WERI-Rb-1 (cell line): ENCODE measurements at places on chromosomes 6 and 20.

DNA sequence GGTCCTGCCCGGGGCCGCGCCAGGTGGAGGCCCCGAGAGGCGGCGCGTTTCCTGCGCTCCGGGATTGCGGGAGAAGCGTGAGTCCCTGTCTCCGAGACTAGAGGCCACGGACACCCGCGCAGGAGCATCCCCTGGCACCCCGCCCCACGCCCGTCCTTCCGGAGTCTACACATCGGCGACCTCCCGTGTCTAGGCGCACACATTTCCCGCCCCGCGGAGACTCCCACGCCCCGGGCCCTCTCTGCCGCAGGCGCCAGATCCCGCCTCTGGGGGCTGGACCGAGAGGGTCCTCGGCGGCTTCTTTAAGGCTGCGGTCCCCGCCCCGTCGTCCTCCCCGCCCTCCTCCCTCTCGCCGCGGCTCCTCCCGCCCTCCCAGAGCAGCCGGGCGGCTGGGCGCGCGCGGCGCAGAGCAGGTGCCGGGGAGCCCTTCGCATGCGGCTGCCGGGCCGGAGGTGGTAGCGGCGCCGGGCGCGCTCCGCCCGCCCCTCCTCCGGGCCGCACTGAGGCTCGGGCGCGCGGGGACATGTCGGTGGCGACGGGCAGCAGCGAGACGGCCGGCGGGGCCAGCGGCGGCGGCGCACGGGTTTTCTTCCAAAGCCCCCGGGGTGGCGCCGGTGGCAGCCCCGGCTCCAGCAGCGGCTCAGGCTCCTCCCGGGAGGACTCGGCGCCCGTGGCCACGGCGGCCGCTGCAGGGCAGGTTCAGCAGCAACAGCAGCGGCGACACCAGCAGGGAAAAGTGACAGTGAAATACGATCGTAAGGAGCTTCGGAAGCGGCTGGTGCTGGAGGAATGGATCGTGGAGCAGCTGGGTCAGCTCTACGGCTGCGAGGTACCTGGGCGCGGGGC lies at the start of gene PPP1R14C:
Gene PPP1R14C (plus strand): TSS at position 375 of the 846 bp plus-strand sequence. CDS start 149 bp downstream, at position 524.
- peak; percentile 41 for DNase-seq

GRCh38 chr6:31903957-31904356 lies 2.1 kb upstream of the ZBTB12 start:
- DNase-seq, result no peak

GRCh38 chr6:7165890-7166267 lies 58.1 kb downstream of the RREB1 start:
- DNase-seq, result no peak

DNA sequence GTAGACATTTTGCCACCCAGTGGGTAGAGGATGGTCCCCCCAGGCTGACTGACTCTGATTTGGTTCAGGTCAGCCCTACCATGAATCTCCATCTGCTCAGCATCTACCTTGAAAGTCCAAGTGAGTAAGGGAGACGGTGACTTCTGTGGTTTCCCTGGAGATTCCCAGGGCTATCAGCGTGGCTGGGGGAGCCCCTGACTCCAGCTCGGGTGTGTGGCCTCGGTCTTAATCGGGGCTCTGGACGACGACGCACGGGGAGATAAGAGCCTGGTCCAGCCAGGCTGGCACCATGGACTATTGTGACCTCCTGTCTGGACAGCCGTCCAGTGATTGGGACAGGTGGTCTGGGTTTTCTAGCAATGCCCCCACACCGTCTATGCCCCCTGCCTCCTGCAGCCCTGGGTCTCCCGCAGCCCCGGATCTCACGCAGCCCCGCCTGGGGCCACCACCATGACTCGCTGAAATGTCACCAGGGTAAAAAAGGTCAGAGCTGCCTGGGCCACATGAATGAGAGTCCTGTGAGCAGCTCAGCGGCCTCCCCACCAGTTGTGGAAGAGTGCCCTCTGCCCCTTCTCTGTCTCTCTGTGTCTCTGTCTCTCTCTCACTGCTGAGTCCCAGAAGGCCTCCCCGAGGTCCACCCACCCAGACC lies 47.1 kb upstream of the GATA5 start:
- no peak for DNase-seq

GRCh38 chr20:4165984-4166725 lies 150.8 kb upstream of the RNF24 start:
- DNase-seq, result no peak

DNA sequence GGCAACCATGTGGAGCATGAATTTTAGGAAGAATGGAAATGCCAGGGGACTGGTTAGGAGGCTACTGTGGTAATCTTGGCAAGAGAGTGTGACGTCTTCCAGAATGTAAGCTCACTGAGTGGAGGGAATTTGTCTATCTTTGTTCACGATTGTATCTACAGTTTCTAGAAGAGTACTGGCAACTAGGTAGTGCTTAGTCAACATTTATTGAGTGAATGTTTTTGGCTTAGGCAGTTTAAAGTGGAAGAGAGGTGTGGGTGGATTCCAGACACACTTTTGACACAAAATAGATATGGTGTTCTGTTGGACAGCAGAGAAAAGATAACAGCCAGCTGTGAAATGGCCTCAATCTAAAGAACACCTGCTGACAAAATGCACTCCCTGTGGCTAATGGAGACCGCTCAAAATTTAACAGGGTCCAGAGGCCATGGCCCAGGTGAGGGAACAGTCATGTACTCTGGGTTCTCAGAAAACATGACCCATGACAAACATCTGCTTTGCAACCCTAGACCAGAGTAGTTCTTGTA lies 139.3 kb downstream of the GPX5 start:
- no peak for DNase-seq

DNA sequence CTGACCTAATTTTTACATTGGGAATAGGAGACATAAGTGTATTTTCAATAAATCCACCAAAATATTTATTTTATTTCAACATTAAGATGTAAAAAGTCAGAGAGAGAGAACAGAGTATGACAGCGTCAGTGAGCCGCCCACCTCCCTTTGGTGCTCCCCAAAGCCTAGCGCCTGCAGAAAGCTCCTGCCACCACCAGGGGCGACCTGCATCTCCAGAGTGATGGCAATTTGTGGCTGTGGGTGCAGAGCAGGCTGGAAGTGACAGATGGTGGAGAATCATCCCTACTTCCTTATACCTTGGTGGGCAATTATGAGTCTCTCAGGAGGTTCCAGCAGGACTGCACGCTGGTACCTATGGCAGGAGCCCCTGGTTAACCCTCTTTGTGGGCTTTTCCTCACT lies 87.3 kb downstream of the PTPRT start:
- DNase-seq, result peak; percentile 70

DNA sequence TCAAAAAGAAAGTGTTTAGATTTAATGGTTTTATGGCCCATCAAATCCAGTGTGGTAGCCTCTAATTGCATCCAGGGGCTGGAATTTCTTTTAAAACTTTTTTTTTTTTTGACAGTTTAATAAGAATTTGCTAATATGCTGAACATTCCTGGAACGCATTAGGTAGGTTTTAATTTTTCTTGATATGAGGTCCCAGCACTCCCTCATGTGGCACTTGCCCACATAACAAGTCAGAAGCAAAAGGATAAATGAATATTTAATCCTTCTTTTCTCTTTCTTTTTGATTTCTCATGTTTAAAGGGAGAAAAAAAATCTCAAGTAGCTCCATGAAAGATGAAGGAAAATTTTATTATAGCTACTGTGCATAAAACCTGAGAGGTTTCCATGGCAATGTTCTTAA lies 13.5 kb downstream of the HAO1 start:
- DNase-seq, result peak; percentile 11

- DNase-seq, result no peak
Measured at GRCh38 chr6:132830334-132830751, 16.0 kb downstream of the RPS12 start.

GRCh38 chr20:8094415-8094818 lies 37.6 kb upstream of the PLCB1 start:
- no peak for DNase-seq

DNA sequence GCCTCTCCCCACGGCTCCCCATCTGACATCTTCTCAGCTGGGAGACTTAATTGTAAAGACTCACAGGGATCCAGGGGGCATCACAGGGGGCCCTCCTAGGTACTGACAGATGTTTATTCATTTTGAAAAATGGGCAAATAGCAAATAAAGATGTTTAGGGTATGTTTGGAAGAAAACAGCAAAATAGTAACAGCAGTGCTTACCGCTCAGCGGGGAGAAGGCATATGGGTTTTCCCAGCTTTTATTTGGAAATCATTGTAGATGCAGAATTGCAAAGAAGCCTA lies 2.7 kb upstream of the BIRC7 start:
- no peak for DNase-seq

GRCh38 chr6:106025655-106026054 lies 60.5 kb upstream of the PRDM1 start:
- DNase-seq, result no peak

DNA sequence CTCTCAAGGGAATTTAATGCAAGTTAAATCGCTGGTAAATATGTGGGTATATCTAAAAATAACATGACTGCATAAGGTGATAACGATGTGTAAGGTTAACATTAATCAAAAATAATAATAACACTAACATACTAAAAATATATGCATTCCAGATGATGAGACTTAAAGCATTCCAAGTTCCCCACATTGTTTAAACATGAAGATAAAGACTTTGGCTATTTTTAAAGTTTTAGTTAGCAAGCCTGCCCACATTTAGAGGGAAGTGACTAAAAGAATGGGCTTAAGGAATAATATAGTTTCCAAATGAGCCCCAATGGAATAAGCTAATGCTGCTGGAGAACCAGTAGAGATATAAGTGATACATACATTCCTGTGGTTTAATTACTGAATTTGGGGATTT lies 941.3 kb downstream of the TBC1D32 start:
- no peak for DNase-seq
